ENCODE measurements at places on chromosomes 3 and 15.

DNA sequence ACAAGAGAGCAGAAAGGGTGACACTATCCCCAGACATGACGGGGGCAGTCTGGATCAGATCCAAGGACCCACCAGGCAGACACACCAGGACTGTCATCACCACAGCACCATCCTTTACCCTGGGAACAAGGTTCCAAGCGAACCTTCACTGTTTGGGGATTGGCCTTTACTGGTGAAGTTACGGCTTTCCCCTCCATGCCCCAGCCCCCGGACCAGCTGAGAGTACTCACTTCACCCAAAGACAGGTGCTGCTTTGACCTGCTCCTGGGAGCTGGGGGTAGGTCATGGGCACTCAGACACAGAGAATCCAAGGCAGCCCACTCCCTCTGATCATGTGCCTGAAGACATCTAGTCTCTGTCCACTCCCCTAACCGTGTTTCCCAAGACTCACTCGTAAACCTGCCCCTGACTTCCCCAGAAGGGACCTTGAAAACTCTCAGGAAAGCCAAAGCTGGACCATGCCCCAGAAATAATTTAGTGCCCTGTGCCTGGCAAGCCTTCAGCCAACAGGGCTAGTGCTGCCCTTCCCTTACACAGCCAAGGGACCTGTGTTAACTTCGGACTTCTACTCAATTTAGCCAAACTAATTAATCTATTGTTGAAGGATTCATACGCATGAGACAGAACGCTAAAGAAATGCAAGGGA, 2.8 kb downstream of the RRP9 start:
- DNase-seq = no peak

DNA sequence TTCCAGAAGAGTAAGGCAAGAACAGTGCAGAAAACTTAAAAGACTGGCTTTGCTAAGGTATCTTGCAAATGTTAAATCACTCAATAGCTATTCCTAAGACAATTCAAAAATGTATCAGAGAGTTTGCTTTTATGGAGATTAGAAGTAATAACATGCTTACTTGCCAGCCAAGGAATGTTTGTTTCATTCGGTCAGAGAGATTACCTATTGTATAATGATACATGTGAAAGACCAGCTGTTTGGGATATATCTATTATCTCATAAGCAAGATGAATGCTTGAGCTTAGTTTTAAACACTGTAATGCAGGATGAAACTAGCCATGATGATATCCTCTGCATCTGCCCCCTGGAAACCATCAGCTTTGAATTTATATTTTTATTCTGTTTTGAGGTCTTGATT, 70.7 kb downstream of the MAP2K5 start:
- DNase-seq = no peak

DNA sequence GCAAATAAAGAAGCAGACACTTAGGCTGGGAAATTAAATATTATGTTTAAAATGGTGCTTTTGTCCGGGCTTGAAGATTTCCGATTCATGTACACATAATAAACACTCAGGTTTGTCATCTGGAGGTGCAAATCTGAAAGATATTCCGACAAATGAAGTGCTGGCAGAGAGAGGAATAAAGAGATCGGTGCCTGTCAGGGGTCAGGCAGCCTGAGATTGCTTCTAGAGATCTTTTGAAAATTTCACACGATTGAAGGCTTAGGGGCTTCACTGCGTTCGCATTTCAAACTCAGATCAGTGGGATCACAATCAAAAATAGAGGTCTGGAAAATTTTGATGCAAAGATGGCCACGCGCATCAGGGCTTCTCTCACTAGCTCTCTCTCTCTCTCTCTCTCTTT, 33.2 kb downstream of the NR2F2 start:
- DNase-seq = no peak

DNA sequence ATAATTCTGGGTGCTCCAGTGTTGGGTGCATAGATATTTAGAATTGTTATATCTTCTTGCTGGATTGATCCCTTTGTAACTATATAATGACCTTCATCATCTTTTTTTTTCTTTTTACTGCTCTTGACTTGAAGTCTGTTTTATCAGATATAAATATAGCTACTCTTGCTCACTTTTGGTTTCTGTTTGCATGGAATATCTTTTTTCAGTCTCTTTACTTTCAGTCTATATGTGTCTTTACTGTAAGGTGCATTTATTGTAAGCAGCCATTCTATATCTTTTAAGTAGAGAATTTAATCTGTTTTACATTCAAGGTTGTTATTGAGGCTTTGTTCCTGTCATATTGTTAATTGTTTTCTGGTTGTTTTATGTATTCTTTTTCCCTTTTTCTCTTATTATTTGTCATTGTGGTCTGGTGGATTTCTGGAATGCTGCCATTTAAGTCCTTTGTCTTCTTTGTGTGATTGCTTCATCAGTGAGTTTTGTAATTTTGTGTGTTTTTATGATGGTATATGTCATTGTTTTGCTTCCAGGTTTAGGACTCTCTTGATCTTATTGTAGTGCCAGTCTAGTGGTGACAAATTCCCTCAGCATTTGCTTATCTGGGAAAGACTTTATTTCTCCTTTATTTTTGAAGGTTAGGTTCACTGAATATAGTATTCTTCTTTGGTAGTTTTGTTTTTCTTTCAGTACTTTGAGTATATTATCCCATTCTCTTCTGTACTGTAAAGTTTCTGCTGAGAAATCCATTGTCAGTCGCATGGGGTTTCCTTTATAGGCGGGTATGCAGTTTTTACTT, 8.3 kb upstream of the PRR23C start:
- no peak for DNase-seq

DNA sequence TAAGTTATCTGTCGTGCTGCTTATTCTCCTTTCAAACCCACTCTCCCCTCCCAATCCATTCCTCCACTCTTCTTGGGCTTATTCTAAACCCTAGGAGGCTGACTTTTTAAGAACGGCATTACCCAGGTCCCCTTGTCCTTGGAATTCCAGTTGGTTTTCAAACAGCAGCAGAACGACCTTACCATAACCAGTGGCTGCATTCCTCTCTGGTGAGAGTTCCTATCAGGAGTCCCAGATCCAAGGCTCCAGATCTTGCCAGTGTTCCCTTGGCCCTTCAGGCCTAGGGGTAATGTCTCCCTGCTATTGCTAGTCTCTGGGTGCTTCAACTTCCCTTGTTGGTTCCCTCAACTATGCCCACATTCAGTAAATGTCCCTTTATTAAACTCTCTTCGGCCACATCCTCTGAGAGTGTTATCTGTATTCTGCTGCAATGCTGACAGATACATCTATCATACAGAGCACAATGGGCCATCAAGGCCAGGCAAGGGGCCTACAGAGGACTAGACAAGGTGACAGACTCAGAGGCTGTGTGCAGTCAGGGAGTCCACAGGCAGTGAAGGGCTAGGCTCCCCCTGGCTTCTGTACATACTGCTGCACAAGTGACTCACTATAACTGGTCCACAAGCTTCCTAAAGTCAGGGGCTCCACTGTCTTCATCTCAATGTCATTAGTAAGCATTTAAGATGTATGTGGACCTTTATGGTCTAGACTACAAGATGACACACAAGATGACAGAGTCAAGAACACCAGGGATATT, 10.1 kb downstream of the LYSMD2 start:
- no peak for DNase-seq

GRCh38 chr3:71360764-71361163, 222.8 kb downstream of the FOXP1 start:
- DNase-seq = peak; percentile 24

DNA sequence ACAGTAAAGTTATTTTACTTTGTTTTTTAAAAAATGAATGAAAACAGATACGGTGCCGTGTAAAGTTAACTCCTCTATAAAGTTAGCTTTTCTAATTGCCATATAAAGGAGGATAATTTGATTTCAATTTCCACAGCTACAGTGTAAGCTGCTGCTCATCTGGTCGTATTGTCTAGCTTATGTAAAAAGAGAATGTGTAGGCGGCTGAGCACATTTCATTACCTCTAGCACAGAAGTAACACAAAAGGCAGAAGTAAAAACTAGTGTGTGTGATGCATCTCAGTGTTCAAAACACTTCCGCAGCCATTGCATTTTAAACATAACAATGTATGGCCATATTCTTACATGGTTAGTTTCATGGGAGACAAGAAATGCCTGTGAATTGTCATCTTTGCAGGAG, 105.0 kb upstream of the P2RY1 start:
- DNase-seq = no peak

- no peak for DNase-seq
These were observed 58.1 kb upstream of the CD200R1L start for GRCh38 chr3:112904786-112905185.

- DNase-seq = no peak
These were observed 400.7 kb upstream of the TPM1 start for GRCh38 chr15:62641825-62642224.
